Fibroblast of lung (primary cell): ENCODE measurements at places on chromosomes 6 and 20. TPM values are rescaled to one million over a fixed set of nuclear protein-coding genes. Genes with fewer than 3 reads are reported as not detected.

GRCh38 chr6:126614642-126615504 is 275.0 kb downstream of the CENPW start:
- DNase-seq, result no peak

Gene TBXT
- total RNA-seq, result not detected in 2 replicates

Gene CD109
- 12.8 and 51.2 TPM in 2 replicates for total RNA-seq

DNA sequence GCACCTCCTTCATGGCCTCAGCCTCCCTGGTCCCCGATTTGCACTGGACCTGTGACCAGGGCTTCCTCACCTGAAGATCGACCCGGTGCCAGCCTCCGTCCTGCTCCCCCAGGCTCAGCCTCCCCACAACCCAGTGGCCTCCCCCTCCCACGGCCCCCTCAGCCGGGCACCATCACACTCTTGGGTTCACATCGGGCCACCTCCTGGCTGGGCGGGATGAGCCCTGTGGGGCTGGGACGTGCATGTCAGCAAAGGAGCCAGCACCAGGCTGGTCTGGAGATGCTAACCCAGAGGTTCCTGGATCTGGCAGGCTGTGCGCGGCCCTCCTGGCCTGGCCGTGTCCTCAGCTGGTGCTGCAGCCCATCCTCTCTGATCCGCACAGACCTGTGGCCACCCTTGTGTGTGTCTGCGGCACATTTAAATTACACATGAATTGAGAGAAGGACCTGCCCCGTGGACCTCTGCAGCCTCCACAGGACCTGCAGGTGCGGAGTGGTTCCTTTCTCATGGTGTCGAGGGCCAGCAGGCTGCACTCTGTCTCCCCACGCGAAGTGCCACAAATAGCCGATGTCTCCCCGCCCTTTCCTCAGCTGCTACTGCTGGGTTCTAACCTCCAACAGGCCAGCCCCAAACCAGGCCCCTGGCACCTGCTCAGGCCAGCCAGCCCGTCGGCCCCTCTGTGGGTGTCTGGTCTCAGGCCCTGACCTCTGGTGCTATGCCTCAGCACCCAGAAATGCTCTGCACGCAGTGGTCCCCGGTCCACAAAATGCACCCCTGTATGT is 237.5 kb downstream of the ERMARD start:
- no peak for DNase-seq

GRCh38 chr6:44219053-44219814 is 2.5 kb downstream of the MYMX start:
- DNase-seq, result peak; percentile 55

- DNase-seq, result no peak
These were observed 10.5 kb downstream of the PTCHD4 start for GRCh38 chr6:48100588-48100895.

GRCh38 chr6:11738661-11739375 is 39.8 kb downstream of the ADTRP start:
- DNase-seq, result no peak

DNA sequence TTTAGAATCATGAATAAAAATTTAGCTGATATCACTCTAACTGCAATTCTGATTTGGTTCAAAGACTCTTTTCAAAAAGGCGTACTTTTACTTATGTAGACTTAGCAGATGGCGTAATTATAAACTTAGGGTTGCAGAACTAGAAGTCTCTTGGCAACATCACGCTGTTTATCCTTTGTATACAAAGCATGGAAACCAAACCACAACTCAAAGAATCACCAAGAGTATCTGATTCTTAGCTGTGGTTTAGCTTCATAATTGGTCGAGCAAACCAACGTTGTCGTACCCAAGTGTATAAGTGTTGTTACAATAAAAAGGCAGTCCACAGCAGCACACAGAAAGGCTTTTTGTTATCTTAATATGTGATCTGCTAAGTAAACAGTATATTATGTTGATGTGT is 18.2 kb downstream of the STMND1 start:
- DNase-seq, result peak; percentile 25

Gene TOP1
- 27.0 and 35.3 TPM in 2 replicates for total RNA-seq

Gene FNDC11
- total RNA-seq, result 1.0 and 1.7 TPM in 2 replicates

Gene HEY2
- not detected in 2 replicates for total RNA-seq

DNA sequence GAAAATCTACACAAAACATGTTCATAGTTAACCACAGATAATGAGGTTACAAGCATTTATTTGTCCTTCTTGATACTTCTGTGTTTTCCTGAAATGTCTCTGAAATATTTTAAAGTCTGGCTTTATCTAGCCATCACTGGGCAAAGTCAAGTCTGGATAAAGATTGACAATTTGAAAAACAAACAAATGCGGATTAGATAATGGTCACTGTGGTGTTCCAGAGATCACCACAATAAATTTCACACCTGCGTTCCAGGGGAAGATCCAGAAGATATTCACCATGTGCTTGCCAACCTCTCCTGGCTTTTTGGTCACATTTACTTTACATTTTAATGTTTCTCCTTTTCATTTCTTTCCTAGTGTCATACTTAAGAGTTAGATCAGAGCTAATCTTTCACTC is 109.7 kb upstream of the CCDC28A start:
- DNase-seq, result no peak

- no peak for DNase-seq
These were observed 320.2 kb upstream of the POU3F2 start for GRCh38 chr6:98514073-98514720.

- no peak for DNase-seq
These were observed 33.5 kb upstream of the LGSN start for GRCh38 chr6:63353286-63353630.

Gene BPIFB4
- not detected in 2 replicates for total RNA-seq

- DNase-seq, result peak; percentile 33
These were observed at the start of gene C6orf62 for GRCh38 chr6:24719125-24719971. Gene C6orf62, minus strand, starts transcription at chr6:24719154. Its CDS starts 486 bp downstream, at chr6:24718668.

DNA sequence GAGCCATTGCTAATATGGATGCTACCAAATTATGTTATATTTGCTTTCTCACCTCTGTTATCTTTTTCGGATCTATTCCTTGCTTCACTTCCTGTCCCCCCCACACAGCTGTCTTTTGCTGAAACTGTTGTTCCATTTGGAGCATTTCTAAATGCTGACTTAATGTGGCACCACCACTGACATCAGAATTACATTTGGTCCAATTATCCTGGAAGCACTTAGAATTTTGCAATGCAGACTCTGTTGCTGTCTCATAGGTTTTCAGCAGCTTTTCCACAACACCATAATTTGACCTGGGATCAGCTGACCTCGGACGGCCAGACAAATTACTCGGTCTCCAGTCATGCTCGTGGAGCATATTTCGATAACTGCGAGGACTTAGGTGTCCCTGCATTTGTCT is 12.8 kb downstream of the KIAA0408 start:
- DNase-seq, result peak; percentile 41

Gene TMEM244
- total RNA-seq, result not detected in 2 replicates

DNA sequence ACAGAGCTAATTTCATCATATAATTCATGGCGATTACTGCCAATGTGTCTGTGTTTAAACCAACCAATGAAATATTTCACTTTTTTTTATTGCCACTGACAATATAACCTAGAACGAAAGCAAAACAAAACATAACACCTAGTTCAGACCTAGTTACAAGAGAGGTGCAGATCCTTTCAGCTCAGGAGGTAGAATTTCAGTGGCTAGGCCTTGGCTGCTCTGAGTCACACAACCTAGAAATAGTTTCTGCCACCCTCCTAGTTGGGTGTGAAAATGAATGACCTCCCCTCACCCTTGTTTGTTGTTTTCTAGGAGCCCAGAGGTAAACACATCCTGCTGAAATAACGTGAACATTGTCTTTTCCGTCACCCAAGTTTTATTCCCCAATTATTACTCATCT is 356.3 kb downstream of the HTR1B start:
- no peak for DNase-seq

- DNase-seq, result no peak
These were observed 132.9 kb downstream of the PXDC1 start for GRCh38 chr6:3618642-3619041.

Gene C20orf173
- not detected in 2 replicates for total RNA-seq

- no peak for DNase-seq
These were observed 165.9 kb upstream of the LRFN2 start for GRCh38 chr6:40753048-40753447.

DNA sequence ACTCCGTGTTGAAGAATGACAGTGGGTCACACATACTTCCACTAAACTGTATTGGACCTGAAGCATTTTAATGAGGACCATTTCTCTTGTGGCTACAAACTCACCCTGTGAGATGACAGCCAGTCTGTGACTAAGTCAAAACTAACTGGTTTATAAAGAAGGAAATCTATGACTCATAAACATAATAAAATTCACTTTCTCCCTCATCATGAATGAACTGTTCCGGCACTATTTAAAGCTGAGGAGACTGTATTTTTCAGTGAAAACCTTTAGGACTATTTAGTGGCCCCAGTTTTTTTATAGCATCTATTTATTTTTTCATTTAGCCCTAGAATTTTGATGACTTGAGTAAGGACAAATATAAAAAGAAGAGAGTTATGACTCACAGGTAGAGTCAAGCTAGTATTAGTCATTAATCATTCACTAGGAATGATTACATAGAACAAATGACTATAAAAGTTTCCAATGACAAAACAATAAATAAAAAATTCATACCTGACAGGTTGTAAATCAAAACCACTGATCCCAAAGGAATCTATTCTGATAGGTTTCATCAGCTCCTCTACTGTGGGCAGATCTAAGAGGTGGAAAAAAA is 34.2 kb downstream of the CEP162 start:
- DNase-seq, result peak; percentile 56

DNA sequence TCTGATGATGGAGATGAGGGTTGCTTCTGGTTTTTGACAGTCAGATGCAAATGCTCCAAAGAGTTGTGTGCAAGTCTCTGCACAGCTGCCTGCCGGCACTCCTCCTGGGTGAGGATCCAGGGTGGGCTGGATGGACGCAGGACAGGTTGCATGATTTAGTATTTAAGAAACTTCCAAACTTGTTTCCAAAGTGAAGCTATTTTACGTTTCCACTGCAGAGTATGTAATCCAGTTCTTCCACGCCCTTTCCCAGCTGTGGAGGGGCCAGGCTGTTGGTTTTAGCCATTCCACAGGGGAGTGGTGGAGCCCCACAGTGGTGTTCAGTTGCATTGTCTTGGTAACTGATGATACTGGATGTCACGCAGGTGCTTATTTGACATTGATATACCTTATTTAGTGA is 157.3 kb downstream of the THBS2 start:
- DNase-seq, result no peak

GRCh38 chr6:13917141-13917540 is 7.6 kb upstream of the RNF182 start:
- DNase-seq, result no peak

Gene PPP1R14C
- total RNA-seq, result 0.17 and 0.26 TPM in 2 replicates

Gene SLC4A11
- 0.51 and 1.7 TPM in 2 replicates for total RNA-seq

DNA sequence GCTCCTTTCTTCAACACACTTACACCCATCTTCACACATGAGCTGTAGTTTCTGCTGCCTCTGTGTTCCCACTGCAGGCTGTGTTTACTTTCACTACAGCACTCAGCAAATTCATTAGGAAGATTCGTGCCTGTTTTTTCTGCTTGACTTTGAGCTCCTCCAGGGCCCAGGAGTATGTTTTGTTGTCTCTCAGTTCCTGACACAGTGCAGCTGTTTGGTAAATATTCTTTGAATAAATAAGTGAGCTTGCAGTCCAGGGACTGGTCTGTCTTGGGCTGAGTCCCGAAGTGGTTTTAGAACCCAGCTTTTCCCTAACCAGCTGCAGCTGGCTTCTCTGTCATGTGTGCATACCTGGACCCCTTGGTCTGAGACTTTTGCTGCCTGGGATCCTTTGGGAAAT is 46.6 kb upstream of the CCN6 start:
- DNase-seq, result no peak

DNA sequence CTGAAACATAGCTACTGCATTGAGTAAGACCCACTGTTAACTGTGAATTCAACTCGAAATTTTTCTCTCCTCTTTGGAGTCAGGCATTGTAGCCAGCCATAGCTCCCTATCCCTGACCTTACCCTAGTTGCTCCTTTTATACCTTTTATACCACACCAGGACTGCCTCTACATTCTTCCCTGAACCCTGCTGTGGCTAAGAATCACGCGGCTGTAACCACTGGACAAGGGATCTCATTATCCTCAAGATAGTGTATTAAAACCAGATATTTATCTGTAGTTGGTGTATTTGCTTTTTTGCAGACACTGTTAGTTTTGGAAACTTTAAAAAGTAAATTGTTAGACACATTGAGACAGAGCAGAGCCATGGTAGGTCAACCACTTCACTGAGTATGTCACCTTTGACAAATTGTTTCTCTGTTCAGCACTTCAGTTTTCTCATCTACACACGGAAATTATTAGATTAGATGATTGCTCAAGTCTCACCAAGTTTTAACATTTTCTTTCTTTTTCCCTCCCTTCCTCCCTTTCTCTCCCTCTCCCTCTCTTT is 171.9 kb upstream of the PRND start:
- peak; percentile 25 for DNase-seq

Gene LY6G6D
- total RNA-seq, result not detected in 2 replicates

Gene HUS1B
- 0.77 and 1.2 TPM in 2 replicates for total RNA-seq
